ENCODE measurements at places on chromosomes 2 and 18.

GRCh38 chr2:45698554-45698953 is 47.1 kb downstream of the PRKCE start:
- DNase-seq, result no peak

GRCh38 chr2:3405307-3405706 is 25.8 kb downstream of the TRAPPC12 start:
- no peak for DNase-seq

DNA sequence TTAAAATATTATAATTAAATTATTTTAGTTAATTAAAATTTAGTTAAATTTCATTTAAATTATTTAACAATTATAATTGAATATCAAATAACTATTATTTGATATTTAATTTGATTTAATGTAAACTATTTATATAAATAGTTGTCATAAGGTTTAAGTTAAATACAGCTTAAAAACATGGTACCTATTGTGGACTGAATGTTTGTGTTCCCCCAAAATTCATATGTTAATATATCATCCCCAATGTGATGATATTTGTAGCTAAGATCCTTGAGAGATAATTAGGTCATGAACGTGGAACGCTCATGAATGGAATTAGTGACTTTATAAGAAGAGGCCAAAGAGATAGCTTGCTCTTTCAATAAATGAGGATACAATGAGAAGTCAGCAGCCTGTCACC is 505.7 kb upstream of the LRATD1 start:
- no peak for DNase-seq

GRCh38 chr2:101432411-101433181 is 42.3 kb downstream of the RFX8 start:
- no peak for DNase-seq

DNA sequence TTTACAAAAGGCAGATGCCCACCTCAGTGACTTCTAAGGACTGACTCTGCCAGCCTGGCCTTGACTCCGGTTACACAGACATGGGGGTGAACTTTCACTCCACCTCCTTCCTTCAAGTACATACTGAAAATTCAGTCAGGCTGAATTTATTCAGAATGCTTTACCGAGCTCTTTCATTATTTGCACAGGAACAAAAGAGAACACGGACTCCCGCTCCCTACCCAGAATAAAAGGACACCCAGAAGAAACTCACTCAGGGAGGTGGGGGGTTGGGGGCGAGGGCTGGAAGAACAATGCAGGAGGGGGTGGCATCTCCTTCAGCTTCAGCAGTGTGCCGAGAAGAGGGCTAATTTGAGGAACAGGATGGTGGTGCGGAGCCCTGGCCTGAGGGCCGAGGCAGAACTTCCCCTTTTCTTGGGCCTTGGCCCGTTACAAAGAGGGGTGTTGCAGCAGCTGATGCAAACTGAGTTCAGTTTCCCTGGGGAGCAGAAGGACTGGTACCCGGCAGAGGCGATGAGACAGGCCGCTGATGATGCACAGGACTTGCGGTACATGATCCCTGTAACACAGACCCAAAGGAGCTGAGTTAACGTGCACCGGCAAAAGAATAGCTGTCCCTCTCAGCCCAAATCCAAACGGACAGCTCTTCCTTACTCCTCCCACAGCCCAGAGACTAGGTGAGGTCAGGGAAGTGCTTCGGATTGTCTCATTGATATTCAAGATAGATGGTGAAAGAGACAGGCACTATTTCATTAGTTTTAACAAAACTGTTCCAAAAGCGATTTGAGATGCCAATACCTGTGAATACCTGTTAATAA is 24.1 kb downstream of the LYPD1 start:
- no peak for DNase-seq

DNA sequence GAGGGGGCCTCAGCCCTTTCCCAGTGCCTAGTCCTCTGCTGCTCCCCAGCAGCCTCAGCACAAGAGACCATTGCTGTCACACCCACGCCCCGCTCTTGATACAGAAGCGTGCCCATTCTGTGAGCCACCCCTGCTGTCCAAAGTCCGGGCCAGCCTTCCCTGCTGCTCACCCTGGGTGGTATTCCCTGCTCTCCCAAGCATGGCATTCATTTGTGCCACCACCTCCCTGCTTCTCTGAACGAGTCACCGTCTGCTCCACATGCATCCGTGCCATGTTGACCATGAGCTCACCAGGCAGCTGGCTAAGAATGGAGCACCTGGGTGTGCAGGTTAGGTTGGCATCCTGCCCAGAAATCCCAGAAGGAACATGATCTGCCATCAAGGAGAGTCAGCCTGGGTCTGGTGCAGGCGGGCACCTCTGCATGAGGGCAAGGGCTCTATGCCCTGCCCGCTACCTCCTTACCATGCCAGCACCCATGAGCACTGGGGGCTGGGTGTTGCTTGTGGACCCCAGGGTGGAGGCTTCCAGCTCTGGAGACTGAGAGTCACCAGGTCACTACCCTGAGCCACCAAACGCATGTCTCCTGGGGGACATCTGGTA is 63.0 kb downstream of the TWIST2 start:
- no peak for DNase-seq

- no peak for DNase-seq
These were observed 160.0 kb downstream of the BCL2 start for GRCh38 chr18:63159590-63159989.

GRCh38 chr2:65070172-65070830 is 14.1 kb downstream of the CEP68 start:
- DNase-seq, result no peak

DNA sequence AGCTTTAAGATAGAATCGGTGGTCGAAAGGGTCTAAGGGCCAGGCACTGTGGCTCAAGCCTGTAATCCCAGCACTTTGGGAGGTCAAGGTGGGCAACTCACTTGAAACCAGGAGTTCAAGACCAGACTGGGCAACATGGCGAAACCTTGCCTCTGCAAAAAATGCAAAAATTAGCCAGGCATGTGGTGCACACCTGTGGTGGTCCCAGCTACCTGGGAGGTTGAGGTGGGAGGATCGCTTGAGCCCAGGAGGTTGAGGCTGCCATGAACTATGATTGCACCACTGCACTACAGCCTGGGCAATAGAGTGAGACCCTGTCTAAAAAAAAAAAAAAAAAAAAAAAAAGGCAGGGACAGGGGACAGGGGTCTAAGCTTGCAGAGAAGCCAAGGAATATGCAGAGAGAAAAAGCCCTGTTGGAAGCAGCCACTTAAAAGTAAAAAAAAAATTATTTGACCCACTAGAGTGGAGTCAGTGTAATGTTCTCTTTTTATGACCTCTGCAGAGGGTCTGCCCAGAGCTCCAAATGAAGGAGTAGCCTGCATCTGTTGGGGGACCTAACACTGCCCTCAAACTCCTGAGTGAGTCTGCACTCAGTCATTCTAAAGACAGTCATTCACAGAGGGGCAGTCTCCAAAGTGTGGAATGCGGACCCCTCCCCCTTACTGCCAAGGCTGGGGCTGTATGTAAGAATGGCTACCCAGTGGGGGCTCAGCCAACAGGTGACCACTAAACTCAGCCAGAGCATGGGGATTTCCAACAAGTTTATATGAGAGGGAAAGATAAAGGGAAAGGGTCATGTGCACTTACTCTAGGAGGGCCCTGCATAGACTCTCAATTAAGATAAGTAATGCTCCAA is 118.5 kb upstream of the CDCA7 start:
- no peak for DNase-seq

DNA sequence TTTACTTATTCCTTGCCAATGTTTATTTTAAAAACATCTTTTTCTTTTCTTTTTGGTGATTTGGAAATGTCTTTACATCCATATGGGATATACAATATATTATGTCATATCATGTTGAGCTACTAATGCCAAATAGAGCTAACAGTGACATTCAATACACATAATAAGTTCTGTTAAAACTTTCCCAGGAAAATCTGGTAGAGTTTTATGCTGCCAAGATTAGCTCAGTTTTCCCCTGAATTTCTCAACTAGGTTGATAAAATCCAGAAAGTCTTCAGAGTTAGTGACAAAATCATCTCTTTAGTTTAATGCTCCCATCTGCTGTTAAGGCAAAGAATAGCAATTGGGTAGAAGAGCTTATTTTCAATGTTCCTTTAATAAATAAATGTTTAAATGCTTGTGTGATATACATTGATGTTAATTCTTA is 9.9 kb downstream of the COL3A1 start:
- DNase-seq, result no peak

DNA sequence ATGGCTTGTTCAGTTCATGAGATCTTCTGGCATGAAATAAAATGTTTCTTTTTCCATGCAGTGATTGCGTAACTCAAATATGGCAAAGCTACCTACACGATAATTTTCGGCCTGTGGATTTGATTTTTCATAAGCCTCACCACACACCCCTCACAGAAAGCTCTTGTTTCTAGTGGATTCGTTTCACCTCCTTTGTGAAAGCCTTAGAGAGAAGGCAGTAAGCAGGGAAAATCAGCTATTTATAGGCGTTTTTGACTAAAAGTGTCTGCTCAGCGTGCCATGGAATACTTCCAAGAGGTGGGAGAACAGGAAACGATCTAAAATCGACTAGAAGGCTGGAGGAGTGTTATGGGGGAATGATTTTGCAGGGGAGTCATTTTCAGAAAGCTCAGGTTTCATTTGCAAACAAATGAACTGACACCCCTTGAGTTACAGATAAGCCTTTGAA is 417.9 kb downstream of the TGIF1 start:
- DNase-seq, result no peak

DNA sequence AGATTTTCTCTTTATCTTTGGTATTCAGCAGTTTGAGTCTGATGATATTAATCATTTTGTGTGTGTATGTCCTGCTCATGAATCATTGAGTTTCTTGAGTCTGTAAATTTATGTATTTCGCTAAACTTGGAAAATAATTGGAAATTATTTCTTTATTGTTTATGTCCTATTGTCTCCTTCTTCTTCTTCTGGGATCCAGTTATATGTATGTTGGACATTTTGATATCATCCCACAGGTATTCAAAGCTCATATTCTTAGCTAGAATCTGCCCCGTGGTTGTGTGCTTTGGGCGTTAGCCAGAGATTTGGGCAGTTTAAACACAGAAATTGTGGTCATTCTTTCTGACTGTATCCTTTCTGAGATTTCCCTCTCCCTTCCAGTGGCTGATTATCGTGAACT is 243.0 kb upstream of the SPRED2 start:
- DNase-seq, result no peak

DNA sequence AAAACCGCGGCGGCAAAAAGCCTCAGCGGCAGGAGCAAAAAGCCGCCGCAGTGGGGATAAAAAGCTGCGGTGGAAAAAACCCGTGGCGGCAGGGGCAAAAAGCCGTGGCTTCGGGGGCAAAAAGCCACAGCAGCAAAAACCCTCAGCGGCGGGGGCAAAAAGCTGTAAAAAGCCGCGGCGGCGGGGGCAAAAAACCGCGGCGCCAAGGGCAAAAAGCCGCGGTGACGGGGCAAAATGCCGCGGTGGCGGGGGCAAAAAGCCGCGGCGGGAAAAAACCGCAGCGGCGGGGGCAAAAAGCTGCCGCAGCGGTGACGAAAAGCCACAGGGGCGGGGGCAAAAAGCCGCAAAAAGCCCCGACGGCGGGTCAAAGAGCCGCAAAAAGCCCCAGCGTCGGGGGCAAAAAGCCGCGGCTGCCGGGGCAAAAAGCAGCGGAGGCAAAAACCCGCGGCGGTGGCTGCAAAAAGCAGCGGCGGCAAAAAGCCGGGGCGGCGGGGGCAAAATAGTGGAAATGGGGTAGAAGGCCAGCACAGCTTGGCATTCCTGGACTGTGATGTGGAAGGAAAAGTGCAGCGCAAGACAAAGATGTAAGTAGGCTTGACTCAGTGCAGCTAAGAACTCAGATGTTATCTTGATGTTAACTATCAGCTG is 151.8 kb downstream of the ANKRD30BL start:
- DNase-seq, result no peak

DNA sequence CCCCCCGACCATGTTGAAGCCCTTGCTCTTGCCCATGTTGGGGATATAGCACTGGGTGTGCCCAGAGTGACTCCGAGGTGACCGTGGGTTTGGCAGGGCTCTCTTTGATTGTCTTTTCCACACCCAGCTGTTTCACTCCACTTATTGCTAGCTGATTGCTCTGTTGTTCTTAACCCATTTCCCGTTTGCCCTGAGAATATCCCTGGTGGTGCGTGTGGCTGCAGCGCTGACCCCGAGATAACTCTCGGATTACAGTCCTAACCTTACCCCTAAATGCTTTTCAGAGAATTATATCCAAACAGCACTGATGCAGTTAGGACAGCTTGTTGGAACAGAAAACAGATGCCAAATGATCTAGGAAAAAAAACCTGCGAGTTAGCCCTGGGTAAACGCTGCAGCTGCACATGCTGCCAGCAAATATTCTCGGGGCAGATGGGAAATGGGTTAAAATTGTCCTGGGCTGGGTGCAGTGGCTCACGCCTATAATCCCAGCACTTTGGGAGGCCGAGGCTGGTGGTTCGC is 34.3 kb upstream of the SNORC start:
- DNase-seq, result no peak

GRCh38 chr2:144437636-144438035 is 82.3 kb downstream of the ZEB2 start:
- no peak for DNase-seq

DNA sequence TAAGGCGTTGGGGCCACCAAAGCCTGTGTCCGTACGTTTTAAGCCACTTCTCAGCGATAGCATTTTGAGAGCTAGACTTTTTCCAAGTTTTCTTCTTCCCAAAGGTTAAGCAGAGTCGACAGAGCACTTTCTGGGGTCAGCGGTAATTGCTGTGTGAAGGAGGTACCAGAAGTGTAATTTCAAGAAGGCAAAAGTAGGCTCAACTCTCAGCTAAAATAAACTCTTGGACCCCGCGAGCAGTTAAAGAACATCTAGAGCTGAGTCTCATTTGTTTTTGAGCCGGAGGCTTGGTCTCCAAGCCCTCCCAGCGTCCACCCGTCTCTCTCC is 1.9 kb upstream of the PAX3 start:
- DNase-seq, result no peak

GRCh38 chr2:134479696-134480330 is 225.9 kb downstream of the MGAT5 start:
- no peak for DNase-seq

GRCh38 chr2:63581298-63581961 is 6.8 kb downstream of the WDPCP start:
- DNase-seq, result no peak

- DNase-seq, result no peak
These were observed 6.4 kb downstream of the TNS1 start for GRCh38 chr2:217996361-217996760.

DNA sequence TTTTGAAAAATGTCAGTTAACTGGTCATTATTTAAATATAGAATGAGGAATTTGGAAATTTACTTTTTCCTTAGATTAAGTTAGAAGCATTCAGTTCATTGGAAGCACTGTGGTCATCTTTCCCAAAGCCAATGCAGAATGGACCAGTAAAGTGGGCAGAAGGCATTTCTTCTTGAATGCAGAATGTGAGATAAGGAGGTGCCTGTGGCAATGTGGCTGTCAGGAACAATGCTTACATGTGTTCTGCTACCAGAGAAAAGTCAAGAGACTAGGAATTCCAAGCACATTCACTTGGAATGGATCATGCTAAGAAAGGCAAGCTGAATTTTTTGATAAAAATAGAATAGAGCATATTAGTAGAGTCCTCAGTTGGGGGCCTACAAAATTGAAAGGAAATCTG is 295.0 kb upstream of the KCNH7 start:
- no peak for DNase-seq

- DNase-seq, result no peak
These were observed 320.1 kb downstream of the OSR1 start for GRCh38 chr2:19038071-19039015.
